ENCODE measurements at places on chromosomes 4 and X.
A peak's percentile ranks its signal among the peaks of the same experiment; 100 is the strongest.

GRCh38 chr4:122588453-122589238 is 32.2 kb downstream of the IL21 start:
- DNase-seq, result no peak

- no peak for DNase-seq
Observed at GRCh38 chr4:8439914-8440491, 520 bp downstream of the ACOX3 start.

DNA sequence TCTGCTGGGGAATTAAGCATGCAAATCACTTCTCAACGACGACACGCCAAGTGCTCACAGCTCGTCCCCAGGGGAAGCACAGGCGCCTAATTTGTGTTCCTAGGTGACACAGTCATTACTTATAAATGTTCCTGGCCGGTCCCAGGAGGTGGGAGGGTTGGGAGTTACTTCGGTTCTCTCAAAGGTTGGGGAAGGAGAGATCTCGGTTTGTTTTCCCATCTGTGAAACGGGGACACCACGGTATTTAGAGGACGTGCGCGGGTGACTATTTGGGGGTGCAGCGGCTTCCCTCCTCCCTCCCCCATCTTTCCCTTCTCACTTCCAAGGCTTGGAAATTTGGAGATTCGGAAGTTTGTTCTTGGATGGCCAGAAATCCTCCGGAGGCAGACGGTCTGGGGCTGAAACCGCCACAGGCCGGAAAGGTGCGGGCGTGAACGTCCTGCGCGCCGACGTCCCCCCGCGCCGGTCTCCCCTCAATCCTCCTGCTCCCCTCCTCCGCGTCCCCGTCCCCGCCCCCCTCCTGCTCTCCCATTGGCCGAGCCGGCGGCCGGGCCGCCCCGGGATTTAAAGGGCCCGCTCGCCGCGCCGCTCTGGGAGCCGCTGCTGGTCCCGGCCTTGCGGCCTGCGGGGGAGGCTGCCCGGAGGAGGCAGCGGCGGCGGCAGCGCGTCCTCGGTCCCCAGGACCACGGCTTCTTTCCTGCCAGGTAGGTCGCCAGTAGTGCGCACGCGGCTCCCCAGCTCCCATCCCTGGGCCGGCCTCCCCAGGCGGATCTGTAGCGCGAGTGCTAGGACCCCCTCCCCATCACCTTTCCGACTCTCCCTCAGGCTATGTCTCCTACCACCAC is at the start of gene PORCN:
Gene PORCN, plus strand, starts transcription at position 593 of the 845 bp plus-strand sequence. CDS start 829 bp downstream, outside the sequence.
- DNase-seq, result peak; percentile 41

DNA sequence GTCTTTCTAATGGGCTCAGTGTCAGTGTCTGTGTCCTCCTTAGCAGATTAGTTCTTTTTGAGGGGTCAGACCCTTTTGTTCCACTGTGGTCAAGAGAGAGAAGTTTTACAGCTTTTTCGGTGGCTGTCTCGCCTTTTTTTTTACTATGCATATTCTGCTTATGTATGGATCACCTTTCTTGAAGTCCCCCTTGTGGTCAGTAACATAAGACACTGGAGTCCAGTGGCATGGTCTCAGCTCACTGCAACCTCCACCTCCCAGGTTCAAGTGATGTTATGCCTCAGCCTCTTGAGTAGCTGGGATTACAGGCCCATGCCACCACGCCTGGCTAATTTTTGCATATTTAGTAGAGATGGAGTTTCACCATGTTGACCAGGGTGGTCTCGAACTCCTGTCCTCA is 54.0 kb upstream of the PGRMC2 start:
- no peak for DNase-seq

DNA sequence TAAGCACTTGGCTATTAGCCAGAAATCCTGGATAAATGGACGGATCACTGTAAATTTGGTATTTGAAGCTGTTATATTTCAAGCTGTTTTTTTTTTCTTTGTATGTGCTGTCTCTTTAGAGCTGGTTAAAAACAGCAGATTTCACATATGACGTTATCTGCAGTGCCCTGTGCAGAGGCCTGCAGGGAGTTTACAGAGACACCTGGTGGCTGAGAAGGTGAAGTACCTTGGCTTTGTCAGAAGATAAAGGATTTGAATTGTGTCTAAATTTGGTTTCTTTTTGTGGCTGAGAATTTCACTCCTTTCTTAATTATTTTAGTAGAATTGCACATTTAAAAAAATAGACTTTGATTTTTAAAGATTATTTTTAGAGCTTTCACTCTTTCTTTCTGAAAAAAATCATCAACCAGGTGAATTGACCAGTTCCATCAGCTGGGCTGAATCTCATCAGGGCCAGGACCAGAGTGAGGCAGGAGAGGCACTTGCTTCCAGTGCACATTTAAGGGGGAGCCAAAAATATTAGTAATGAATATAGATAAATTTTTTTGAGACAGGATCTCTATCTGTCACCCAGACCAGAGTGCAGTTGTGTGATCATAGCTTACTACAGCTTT is 9.6 kb upstream of the CHRNA9 start:
- DNase-seq, result no peak

- no peak for DNase-seq
Observed at GRCh38 chr4:113840861-113841260, 79.3 kb upstream of the CAMK2D start.

DNA sequence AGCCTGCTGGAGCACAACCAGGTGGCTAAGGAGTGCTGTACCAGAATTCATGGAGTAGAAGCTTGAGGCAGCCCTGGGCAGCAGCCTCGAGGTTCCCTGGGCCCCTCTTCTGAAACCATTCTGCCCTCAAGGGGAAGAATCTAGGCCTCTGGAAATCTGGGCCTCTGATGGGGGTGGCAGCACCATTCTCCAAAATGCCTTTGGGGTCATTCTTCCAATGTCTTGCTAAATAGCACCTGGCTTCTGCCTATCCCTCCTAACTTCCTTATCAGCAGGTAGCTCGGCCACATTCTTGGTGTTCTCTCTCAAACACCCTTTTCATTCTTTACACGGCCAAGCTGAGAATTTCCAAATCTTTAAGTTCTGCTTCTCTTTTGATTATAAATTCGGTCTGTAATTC is 473.6 kb downstream of the BCOR start:
- no peak for DNase-seq

- no peak for DNase-seq
Observed at GRCh38 chr4:128700659-128701350, 108.7 kb upstream of the JADE1 start.

DNA sequence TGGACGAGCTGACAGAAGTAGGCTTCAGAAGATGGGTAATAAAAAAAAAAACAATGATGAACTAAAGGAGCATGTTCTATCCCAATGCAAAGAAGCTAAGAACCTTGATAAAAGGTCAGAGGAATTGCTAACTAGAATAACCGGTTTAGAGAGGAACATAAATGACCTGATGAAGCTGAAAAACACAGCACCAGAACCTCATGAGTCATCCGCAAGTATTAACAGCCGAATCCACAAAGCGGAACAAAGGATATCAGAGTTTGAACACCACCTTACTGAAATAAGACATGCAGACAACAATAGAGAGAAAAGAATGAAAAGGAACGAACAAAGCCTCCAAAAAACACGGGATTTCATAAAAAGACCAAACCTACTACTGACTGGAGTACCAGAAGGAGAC is 10.5 kb downstream of the NELFA start:
- no peak for DNase-seq

- DNase-seq, result peak; percentile 36
Observed at GRCh38 chrX:153333821-153334653, at the start of gene ZNF275. Gene ZNF275 (plus strand): TSS chrX:153334153. CDS start chrX:153336680, 2,527 bp downstream.

DNA sequence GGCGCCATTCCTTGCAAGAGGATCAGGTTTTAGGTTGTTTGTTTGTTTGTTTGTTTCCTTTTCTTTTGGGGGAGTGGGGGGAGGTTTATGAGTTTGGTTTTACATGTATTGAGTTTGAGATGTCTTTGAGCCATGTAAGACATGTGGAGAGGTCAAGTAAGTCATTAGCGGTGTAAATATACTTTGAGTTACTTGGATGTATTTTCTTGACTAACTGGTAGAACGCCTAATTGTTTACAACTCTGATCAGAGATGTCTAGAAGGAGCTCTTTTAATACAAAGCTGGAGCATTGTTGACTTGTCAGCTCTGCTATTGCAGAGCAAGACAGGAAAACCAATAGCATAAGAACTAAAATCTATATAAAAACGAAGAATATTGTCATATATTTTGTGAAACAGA is 57.1 kb downstream of the ANXA3 start:
- DNase-seq, result no peak

GRCh38 chr4:91592125-91592524 is 711.6 kb upstream of the GRID2 start:
- no peak for DNase-seq

GRCh38 chrX:136162827-136163570 is 15.7 kb downstream of the FHL1 start:
- no peak for DNase-seq

DNA sequence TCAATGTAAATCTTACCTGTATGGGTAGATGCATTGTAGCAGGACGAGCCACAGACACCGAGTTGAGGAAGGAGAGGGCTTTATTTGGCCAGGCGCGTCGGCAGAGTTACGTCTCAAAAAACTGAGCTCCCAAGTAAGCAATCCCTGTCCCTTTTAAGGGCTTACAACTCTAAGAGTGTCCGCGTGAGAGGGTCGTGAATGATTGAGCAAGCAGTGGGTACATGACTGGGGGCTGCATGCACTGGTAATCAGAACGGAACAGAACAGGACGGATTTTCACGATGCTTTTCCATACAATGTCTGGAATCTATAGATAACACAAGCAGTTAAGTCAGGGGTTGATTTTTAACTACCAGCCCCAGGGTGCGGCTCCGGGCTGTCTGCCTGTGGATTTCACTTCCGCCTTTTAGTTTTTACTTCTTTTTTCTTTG is 524.9 kb upstream of the HTR2C start:
- no peak for DNase-seq

DNA sequence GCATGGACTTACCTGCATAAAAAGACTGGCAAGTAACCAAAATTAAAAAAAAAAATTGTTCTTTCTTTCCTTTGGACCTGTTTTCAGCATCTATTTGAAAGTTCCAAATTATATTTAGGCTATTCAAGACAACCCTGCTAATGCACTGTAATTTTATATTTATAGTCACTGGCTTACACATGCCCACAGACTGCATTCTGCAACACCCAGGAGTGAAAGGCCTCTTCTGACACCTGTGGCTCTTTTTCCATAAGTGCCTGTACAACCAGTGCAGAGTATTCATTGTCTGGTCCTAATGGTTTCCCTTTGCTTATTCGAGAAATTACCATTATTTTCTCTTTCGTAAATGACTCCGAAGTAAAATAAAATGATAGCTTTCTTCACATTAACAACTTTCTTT is 143.3 kb downstream of the RNF150 start:
- DNase-seq, result no peak

DNA sequence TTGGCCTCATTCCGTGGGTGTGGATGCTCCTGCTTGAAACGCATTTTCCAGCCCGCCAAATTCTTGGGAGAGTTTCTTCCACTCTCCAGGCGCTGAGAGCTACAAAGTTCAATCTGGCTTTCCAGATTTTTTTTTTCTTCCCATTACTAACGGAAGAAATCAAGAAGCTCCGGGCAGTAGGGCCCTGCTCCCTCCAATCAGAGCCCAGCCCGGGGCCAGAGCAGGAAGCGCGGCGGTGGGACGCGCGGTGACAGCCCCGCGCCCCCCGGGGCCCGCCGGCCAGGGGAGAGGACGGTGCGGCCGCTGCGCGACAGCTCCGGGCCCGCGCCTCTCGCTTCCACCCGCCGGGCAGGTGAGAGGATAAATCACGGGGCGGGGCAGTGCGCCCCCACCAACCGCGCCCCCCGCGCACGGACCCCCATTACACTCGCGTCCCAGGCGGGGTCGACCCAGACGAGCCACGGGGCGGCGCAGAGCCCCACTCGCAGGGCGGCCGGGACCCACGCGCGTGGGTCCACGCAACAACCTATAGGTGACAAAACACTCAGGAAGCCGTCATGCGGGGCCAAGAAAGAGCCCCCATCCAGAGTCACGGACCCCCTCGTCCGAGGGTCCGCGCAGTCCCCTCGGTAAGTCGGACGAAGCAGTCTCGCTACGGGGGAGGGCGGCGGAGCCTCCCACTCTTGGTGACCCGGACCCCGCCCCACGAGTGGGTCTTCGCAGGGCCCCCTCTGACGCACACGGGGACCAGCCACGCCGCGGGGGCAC is 868 bp downstream of the AFAP1 start:
- DNase-seq, result no peak

GRCh38 chr4:89939546-89939945 is 44.9 kb downstream of the MMRN1 start:
- no peak for DNase-seq

GRCh38 chrX:130049821-130050220 is 60.5 kb downstream of the ELF4 start:
- no peak for DNase-seq

DNA sequence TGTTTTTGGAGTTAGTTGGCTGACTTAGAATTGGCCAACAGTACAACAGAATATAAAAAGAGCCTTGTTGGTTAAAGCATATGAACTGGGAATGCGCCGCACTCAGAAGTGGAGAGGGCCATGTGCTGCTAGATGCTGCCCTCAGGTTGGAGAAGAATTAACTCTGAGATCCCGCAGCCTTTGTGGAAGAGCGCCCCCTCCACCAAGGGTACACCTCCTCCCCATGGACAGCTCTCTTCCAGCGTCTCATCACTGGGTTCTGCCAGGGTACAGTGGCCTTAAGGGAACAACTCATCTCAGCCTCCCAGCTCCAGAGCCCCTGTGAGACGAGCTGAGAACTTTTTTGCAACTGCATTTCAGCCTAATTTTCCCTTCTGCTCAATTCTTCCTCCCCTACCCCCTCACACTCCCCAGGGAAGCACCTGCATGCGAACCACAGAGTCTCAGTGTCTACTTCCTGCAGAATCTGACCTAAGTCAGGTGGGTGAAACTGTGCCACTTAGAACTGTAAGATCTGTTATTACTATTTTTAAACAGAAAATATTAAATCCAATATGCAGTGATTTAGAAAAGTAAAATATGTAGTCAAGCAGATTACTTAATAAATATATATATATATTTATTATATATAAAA is 380.6 kb downstream of the RAB28 start:
- DNase-seq, result no peak
